ENCODE measurements at places on chromosomes 5 and 9.

DNA sequence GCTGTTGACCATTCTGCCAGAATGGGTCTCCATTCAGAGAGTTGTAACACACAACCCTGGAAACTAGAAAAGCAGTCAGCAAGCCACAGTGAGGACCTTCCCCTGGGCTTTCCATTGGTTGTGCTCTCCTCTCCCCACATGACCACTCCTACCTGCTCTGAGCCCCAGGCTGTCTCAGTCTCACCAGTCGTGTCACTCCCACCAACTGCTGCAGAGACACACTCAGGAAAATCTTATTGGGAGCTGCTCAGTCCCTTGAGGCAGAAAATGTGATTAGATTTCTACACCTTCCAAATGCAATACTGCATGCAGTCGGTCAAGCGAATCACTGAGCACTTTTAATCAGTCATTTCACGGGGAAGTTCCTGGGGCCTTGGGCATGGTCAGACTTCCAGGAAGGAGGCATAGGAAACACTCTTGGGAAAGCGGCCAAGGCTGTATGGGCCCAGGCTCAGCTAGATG, 284.2 kb upstream of the NMUR2 start:
- DNase-seq = no peak

- no peak for DNase-seq
Observed at GRCh38 chr9:135772702-135773493, 70.9 kb downstream of the KCNT1 start.

GRCh38 chr5:131378721-131379541, 115.1 kb downstream of the CDC42SE2 start:
- DNase-seq = no peak

GRCh38 chr5:90529939-90530677, 724 bp upstream of the LYSMD3 start:
- peak; percentile 70 for DNase-seq

DNA sequence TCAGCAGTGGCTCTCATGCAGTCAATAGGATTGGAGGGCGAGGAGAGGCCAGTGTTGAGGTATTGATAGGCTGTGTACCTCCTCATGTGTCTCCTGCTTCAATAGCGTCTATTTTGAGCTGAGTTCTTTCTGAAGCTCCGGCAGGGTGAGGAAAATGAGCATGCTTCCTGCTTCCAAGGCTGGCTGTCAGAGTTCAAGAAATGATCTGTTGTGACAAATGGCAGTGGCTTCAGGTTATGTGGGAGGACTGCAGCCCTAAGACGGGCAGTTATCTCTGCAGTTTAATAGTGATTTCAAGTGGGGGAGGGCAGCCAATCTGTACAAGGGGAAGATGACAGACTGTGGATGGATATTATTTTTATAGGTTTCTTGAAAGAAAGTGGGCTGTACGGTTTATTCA, 54.0 kb upstream of the CXCL14 start:
- DNase-seq = no peak

GRCh38 chr9:19416143-19416542, 7.3 kb downstream of the ACER2 start:
- DNase-seq = peak; percentile 59

GRCh38 chr5:150266871-150267291, 22.7 kb downstream of the CAMK2A start:
- DNase-seq = no peak

- DNase-seq = no peak
Observed at GRCh38 chr5:164202338-164202737, 696.9 kb downstream of the MAT2B start.

DNA sequence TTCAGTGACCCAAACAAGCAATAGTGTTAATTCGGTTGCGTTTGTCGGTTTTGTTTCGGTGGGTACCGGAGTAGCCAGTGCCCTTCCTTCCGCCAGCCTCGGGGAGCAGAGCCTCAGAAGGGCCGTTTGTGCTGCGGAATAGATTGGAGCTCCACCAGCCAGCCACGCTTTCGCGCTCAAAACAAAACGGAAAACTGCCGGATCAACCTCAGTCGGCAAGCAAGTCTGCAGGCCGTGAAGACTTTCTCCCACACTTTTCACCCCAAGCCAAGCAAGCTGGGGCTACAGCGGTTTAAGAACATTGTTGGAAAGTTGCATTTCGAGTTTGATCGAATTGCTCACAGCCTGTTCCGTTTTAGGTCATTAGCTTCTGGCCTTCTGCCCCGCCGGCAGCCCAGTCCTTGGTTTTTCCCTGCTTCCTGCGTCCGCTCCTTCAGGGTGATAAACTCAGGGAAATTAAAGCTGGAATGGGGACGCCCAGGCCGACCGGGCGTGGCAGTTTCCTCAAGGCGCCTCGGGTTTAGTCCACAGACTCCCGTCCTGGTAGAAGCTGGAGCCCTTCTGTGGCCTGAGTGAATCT, 803 bp upstream of the CCNO start:
- peak; percentile 6 for DNase-seq

All from brain microvascular endothelial cell (primary cell).